ENCODE measurements at places on chromosomes 2 and 18. TPM values are rescaled to one million over a fixed set of nuclear protein-coding genes. Genes with fewer than 3 reads are reported as not detected.

DNA sequence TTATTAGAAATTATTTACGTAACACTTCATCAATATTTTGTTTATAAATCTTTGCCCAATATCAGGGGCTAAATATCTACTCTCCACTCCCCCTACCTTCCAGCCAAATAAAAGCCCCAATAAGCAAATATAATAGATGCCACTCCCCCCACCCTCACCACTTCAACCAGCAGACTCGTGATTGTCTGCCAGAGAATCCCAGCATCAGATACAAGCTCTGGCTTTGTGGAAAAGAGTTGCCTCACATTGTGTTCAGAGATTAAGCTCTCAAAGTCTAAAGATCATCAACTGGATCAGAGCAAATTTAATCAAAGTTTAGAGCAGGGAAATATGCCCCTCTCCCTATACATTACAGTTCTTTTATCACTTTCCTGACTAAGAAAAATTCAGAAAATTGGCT, 39.5 kb downstream of the AOX1 start:
- no peak for DNase-seq

DNA sequence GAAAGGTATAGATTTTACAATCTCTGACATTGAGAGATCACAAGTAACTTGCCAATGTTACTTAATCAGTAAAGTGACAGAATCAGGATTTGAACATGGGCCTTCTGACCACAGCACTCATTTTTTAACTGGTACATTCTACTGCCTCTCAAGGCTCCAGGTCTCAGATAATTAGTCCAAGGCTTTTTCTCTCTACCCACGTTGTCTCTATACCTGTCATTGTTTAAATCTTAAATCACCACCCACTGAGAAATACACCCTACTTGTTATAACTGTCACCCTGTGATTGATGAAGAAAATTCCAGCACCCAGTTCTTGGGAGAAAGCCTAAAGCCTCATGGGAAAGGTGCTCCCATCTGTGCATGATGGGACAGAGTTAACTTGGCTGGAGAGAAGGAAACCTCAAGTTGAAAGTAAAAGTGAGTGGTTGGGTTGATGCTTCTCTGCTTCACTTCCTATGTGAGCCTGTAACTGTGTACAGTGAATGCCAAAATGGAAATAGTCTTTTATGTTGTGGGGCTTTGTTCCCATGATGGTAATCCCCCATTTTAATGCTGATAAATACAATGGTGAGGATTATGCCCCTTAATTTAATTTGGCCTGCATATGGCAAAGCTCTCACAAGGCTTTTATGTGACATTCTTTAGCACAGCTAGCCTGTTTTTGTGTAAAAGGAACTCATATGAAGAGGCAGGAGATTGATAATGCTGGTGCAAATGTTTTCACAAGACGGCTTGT, 190.1 kb upstream of the SP5 start:
- peak; percentile 21 for DNase-seq

DNA sequence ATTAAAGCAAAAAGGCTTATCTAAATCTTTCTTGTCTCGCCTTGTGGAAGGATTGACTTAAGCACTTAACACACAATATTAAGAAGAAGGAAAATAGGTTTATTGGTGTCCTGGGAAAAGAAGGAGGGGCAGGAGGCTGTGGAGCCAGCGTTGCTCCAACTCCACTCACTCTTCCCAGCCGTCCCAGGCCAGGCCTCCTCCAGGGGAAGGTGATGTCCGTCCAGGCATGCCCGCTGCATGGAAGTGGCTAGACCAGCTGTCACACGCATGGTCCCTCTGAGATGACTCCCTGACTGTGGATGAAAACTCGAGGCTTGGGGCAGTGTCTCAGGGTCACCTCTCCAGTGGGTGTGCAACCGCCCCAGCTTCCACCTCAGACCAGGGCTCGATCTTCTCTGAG, 281.1 kb downstream of the GALR1 start:
- DNase-seq: no peak

DNA sequence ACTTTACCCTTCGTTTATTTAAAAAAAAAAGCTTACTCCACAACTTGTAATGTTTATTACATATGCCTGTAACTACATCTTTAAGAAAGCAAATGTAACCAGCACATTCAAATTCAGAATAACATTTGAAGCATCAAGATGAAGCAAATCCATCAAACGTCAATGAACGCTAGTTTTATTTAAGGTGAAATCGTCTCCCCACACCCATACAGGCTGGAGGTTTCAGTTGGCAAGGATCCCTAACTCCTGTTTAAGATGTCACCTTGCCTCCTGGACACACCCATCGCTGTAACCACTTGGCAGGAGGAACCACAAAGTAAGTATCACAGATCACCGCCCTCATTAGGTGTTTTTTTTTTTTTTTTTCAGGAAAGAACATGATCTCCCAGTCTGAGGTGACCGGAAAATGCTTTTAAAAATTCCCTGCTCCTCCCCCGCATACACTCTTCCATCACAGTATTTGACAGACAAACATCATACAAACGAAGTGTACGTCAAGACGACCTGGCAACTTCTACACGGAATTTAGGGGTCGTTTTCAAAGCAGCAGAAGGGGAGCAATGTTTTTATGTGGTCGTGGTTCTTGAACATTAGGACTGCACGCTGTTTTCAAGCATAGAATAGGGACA, 19.7 kb upstream of the STPG4 start:
- DNase-seq: peak; percentile 75

DNA sequence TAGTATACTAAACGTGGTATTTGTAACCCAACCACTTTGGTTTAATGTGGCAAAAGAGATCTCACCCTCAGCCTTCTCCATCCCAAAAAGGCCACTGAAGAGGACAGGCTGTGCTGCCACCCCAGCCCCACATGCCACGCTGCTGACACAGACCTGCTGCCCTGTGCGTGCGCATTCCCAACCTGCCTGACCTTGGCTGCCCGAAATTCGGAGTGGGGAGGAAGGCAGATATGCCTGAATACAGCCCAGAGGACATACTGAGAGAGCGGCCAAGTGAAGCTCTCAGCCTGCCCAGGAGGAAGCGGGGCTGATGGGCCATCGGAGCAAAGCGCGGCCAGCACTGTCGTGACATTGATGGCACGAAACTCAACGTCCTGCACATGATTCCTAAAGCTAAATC, 70.0 kb downstream of the HDAC4 start:
- no peak for DNase-seq

DNA sequence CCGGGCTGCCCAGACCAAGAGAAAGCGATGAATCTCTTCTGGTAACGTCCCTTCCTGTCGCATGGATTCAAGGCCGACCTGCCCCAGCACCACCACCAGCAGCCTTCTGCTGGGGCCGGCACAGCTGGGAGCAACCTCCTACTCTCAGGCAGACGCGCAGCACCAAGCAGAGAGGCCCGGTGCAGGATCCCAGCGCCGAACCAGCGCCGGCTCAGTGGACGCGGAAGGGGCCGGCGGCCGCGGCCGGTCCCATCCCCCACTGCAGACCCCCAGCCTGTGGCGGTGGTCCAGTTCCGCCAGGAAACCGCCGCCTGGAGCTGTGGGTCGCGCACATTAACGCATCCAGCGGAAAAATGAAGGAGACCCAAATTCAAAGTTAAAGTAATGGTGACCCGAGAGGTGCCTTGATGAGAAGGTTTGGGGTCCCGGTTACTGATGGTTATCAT, 525 bp upstream of the MAL start:
- no peak for DNase-seq

DNA sequence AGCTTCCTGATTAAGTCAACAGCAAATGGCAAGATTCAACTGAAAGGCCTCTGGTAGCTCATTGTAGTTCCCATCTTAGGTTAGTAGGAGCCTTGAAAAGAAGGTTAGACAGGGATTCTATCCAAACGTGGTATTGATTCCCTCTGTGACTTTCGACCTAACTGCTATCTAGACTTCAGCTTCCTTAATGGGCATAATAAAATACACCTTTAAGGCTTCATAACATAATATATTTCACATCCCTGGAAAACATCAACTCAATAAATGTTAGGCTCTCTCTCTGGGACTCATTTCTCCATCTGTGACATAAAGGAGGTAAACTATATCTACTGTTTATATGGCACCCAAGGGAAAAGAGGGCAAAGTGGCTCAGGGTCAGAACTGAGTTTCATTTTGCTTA, 60.9 kb downstream of the STK39 start:
- DNase-seq: no peak

- DNase-seq: peak; percentile 84
Observed at GRCh38 chr18:62663731-62664336, 51.5 kb upstream of the PHLPP1 start.

DNA sequence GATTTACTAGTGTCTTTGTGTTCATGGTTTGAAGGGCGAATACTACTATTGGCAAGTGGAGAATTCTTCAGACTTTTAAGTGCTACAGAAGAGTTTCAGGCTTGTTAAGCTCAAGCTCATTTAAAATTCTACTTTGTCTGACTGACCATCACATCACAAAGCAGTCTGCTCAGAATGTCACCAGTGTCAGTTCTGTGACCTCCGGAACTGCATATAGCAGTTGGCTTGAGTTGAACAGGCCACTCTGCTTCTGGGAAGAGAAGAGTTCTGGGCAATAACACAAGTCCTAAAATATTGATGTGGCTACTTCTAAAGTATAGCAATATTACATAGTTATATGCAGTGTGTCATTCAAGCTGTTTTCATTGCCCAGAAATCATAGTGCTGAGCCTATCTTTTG, 245.0 kb upstream of the BOD1L2 start:
- DNase-seq: no peak

GRCh38 chr2:21820271-21820670, 696.5 kb downstream of the TDRD15 start:
- no peak for DNase-seq

Gene NEURL3
- not detected for total RNA-seq

Gene CCDC141
- total RNA-seq: 3.7 TPM

Gene SANBR
- total RNA-seq: 16.8 TPM

Gene PLA2R1
- total RNA-seq: 5.3 TPM

Gene AMER3
- total RNA-seq: not detected

Gene CXCR1
- not detected for total RNA-seq

Gene STRADB
- 259 TPM for total RNA-seq

Gene MEIS1
- total RNA-seq: 3.3 TPM

Gene CCDC178
- total RNA-seq: not detected

All from LHCN-M2 (cell line).